Upper lobe of left lung (tissue), 6 donors: ENCODE measurements at places on chromosomes 2 and 18. TPM values are rescaled to one million over a fixed set of nuclear protein-coding genes. Genes with fewer than 3 reads are reported as not detected.

DNA sequence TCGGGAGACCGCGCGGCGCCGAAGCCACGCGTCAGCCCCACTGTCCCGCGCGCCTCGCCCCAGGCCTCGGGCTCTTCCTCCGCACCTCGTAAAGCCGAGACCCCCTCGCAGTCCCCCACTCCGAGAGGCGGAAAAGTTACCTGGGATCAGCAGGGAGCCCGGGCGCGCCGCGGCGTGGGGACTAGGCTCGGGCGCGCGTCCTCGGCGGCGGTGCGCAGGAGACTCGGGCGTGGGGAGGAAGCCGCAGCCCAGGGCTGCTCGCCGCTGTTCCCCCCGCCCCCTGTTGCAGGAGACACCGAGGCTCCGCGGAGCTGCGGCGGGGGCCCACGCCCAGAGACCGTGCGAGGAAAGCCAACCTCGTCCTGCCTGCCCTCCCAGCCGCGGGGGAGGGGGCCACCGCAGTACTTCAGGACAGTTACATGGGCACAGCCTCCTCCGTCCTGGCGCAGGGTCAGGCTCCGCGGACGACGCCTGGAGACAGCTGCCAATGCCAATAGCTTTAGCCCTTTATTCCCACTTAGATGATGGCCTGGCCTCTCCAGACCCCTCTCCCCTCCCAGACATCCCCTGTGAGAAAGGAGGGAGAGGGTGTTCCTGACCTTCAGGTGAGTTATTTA, at the start of gene EPB41L3:
TSS of gene EPB41L3 (minus strand) at position 225 of the 617 bp plus-strand sequence. CDS start 54,814 bp downstream, outside the sequence.
- DNase-seq: peak; percentile 30
- no peaks in the 10 kb centered on the region for H3K27me3 ChIP-seq

- H3K27ac ChIP-seq: no peak overlapping the region
- no peaks in the 10 kb centered on the region for H3K4me1 ChIP-seq
- H3K4me3 ChIP-seq: no peak overlapping the region
- H3K36me3 ChIP-seq: no peaks in the 10 kb centered on the region
Observed at GRCh38 chr2:63500398-63500797, 87.9 kb downstream of the WDPCP start.

DNA sequence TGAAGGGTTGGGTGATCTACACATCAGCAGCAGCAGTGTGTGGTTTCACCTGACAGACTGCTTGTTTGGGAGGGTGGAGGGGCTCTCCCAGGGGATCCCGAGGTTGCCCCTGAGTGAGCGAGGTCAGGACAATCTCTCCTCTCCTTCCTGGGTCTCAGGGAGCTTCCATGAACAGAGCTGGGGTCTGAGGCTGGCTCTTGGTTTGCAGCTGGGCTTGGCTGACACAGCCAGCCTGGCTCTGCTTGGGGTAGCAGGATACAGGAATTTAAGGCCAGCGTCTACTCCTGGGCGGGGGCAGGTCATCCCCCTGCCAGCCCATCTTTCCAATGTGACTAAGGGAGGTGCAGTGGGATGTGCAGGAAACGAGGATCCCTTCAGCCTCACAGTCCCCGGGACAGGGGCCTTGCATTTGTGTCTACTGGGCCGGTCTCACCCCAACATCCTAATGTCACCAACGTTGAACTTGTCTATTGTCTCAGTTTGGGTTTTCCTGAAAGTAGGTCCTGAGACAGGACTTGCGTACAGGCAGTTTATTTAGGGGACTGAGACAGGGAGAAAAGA, 262.6 kb upstream of the HDAC4 start:
- DNase-seq: no peak
- H3K4me1 ChIP-seq: no peaks in the 10 kb centered on the region
- no peaks in the 10 kb centered on the region for H3K27me3 ChIP-seq
- no peaks in the 10 kb centered on the region for H3K36me3 ChIP-seq

DNA sequence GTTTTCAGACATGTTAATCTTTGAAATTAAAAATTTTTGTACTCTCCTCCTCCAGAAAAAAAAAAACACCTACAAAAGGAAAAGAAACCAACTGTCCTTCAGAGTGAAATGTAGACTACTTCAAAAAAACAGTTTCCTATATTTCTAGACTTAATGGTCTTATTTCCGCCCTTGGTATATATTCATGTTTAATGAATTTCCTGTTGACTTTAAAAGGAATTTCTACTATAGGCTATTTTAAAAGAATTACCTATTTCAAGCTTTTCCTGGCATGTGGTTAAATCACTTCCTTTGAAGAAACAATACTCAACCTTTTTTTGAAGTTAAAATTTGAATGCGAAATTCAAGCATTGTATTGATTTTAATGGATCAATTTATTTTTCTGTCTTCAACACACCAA, 29.2 kb downstream of the GULP1 start:
- H3K27ac ChIP-seq: no peak overlapping the region
- no peak for DNase-seq
- H3K4me1 ChIP-seq: peaks cover 8% of the 10 kb centered on the region
- H3K4me3 ChIP-seq: no peak overlapping the region
- H3K27me3 ChIP-seq: no peaks in the 10 kb centered on the region

- DNase-seq: no peak
- no peaks in the 10 kb centered on the region for H3K36me3 ChIP-seq
- H3K4me1 ChIP-seq: no peaks in the 10 kb centered on the region
- no peak overlapping the region for H3K27ac ChIP-seq
- no peaks in the 10 kb centered on the region for H3K27me3 ChIP-seq
- H3K4me3 ChIP-seq: no peak overlapping the region
Observed at GRCh38 chr2:118763797-118764196, 83.7 kb downstream of the EN1 start.

DNA sequence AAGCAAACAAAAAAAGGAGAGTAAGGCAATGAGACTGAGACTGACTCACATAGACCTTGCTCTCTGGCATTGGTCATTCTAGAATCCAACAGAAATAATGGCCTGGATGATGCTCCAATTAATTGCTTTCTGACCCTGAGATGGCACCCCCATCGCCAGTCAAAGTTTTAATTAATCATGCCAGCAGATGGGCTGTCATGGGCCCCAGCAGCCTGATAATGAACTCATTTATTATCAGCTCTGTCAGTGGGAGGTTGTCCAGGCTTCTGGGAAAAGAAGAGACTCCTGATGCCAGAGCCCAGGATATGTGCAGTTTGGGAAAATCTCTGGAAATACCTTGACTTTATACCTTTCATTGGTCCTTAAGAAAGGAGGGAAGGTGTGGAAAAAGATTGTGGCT, 115.2 kb downstream of the XRCC5 start:
- H3K27ac ChIP-seq: no peak overlapping the region
- H3K27me3 ChIP-seq: no peaks in the 10 kb centered on the region
- no peak for DNase-seq
- no peak overlapping the region for H3K4me3 ChIP-seq
- H3K36me3 ChIP-seq: no peaks in the 10 kb centered on the region
- H3K4me1 ChIP-seq: no peaks in the 10 kb centered on the region

DNA sequence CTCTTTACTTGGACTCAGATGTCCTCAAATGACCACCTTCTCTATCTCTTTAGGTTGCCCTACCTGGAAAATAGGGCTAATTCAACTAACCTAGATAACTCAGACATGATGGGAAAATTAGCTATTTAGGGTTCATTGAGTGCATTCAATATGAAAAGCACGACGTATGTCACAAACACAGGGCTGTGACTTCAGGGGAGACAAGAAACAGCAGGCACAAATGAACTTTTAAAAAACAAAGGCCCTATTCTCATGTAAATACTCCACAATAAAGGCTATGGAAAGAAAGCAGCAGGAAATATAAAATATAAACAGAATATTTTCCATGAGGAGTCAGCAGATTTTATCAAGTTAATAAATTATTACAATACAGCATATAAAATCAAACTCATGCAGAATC, 97.8 kb downstream of the SS18 start:
- DNase-seq: no peak
- H3K27me3 ChIP-seq: no peaks in the 10 kb centered on the region
- H3K36me3 ChIP-seq: no peaks in the 10 kb centered on the region
- H3K4me1 ChIP-seq: no peaks in the 10 kb centered on the region
- H3K4me3 ChIP-seq: no peak overlapping the region
- H3K27ac ChIP-seq: no peak overlapping the region

DNA sequence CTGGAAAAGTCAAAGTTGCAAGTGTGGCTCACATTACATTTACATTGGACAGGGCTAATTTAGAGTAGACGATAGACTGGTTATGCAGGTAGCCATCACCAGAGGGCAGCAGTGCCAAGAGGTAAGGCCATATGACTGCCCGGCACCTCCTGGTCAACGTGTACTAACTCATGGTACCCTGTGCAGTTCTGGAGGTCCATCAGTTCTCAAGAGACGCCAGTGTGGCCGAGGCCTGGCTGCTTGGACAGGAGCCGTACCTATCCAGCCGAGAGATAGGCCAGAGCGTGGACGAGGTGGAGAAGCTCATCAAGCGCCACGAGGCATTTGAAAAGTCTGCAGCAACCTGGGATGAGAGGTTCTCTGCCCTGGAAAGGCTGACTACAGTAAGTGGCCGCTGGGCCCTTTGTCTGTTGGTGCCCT, 65.8 kb upstream of the EML6 start:
- no peak overlapping the region for H3K4me3 ChIP-seq
- DNase-seq: no peak
- H3K4me1 ChIP-seq: no peaks in the 10 kb centered on the region
- H3K27ac ChIP-seq: no peak overlapping the region

GRCh38 chr18:79531926-79532312, 136.2 kb downstream of the NFATC1 start:
- H3K27ac ChIP-seq: no peak overlapping the region
- H3K4me1 ChIP-seq: no peaks in the 10 kb centered on the region
- no peaks in the 10 kb centered on the region for H3K27me3 ChIP-seq

GRCh38 chr18:478681-479080, 21.8 kb downstream of the COLEC12 start:
- H3K27me3 ChIP-seq: no peaks in the 10 kb centered on the region
- H3K36me3 ChIP-seq: no peaks in the 10 kb centered on the region
- DNase-seq: no peak
- H3K4me1 ChIP-seq: peaks cover 5% of the 10 kb centered on the region
- no peak overlapping the region for H3K27ac ChIP-seq
- H3K4me3 ChIP-seq: no peak overlapping the region

The TBR1 gene
- not detected for total RNA-seq

The CRYGD gene
- not detected for total RNA-seq

The PLCL1 gene
- total RNA-seq: 11.2 TPM

The VWA3B gene
- total RNA-seq: 5.2 TPM

The SEPTIN10 gene
- 81.1 TPM for total RNA-seq
